H9 (cell line): ENCODE measurements at places on chromosomes 3 and 15.
A peak's percentile ranks its signal among the peaks of the same experiment; 100 is the strongest.

GRCh38 chr3:49649576-49649975, 24.6 kb upstream of the APEH start:
- H3K27me3 ChIP-seq, result no peaks in the 10 kb centered on the region
- no peak for DNase-seq
- H3K4me1 ChIP-seq, result no peaks in the 10 kb centered on the region
- H3K4me3 ChIP-seq, result no peak overlapping the region
- no peaks in the 10 kb centered on the region for H3K36me3 ChIP-seq

GRCh38 chr15:89665449-89666181, 10.3 kb upstream of the KIF7 start:
- no peaks in the 10 kb centered on the region for H3K4me1 ChIP-seq
- peak overlapping the region; percentile 51; the same call in 1 of the 3 replicates for H3K4me3 ChIP-seq
- DNase-seq, result peak; percentile 64
- H3K27me3 ChIP-seq, result no peaks in the 10 kb centered on the region; the same call in 1 of the 2 replicates

DNA sequence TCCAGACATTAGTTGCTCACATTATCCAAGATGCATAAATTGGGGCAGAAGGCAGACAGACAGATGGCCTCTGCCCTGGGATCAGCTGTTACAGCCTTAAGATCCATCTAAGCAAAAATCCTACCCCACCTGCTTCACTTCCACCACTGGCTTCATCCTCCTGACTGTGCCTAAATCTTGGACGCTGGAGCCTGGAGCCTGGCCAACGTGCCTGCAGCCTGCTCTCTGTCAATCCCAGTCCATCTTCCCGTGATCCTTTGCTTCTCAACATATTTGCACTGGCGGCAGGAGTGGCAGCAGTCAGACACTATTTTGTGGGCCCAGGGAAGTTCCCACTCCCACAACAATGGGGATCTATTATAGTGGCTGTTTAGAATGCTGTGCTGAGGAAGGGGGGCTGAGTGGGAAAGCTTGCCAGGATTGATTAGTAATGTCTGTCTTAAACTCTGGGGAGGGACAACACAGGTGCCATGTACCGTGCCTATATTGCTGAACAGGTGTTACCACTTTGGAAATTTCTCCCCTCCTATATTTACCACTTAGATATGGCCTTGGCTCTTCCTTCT, 121.2 kb downstream of the MEGF11 start:
- no peak overlapping the region for H3K4me3 ChIP-seq
- DNase-seq, result no peak
- H3K27ac ChIP-seq, result no peak overlapping the region

- DNase-seq, result no peak
- no peaks in the 10 kb centered on the region for H3K27me3 ChIP-seq
- H3K4me1 ChIP-seq, result no peaks in the 10 kb centered on the region
- no peaks in the 10 kb centered on the region for H3K36me3 ChIP-seq
- H3K4me3 ChIP-seq, result no peak overlapping the region
Measured at GRCh38 chr3:55876560-55876959, 389.5 kb upstream of the WNT5A start.

- no peaks in the 10 kb centered on the region for H3K36me3 ChIP-seq
- no peak overlapping the region for H3K27ac ChIP-seq
- DNase-seq, result no peak
- H3K4me3 ChIP-seq, result no peak overlapping the region
- H3K27me3 ChIP-seq, result no peaks in the 10 kb centered on the region
- no peaks in the 10 kb centered on the region for H3K4me1 ChIP-seq
Measured at GRCh38 chr3:39282057-39282456, 2.2 kb upstream of the CX3CR1 start.

- H3K4me1 ChIP-seq, result no peaks in the 10 kb centered on the region
- H3K36me3 ChIP-seq, result peaks cover 11% of the 10 kb centered on the region
- H3K27ac ChIP-seq, result no peak overlapping the region
- no peak overlapping the region for H3K4me3 ChIP-seq
Measured at GRCh38 chr15:82137261-82137660, 91.4 kb upstream of the MEX3B start.

- no peak overlapping the region for H3K4me3 ChIP-seq
- H3K36me3 ChIP-seq, result peaks cover 2% of the 10 kb centered on the region
- H3K4me1 ChIP-seq, result no peaks in the 10 kb centered on the region
Measured at GRCh38 chr3:86801921-86802320, 189.0 kb downstream of the VGLL3 start.

- H3K4me1 ChIP-seq, result no peaks in the 10 kb centered on the region
- peaks cover 21% of the 10 kb centered on the region for H3K36me3 ChIP-seq
- no peak for DNase-seq
- no peak overlapping the region for H3K4me3 ChIP-seq
- H3K27me3 ChIP-seq, result no peaks in the 10 kb centered on the region
Measured at GRCh38 chr3:149180057-149180573, 41.5 kb downstream of the CP start.

- DNase-seq, result no peak
- H3K27me3 ChIP-seq, result peaks cover 10% of the 10 kb centered on the region; the same call in 1 of the 2 replicates
- no peaks in the 10 kb centered on the region for H3K4me1 ChIP-seq
- no peak overlapping the region for H3K27ac ChIP-seq
Measured at GRCh38 chr3:58638591-58638990, 28.0 kb downstream of the FAM3D start.

GRCh38 chr3:111541911-111542483, at the start of gene CD96:
Gene CD96 (plus strand): TSS chr3:111542197. CDS start chr3:111542249, 52 bp downstream.
- H3K27me3 ChIP-seq, result no peaks in the 10 kb centered on the region
- no peak within 1 kb of the TSS for H3K4me3 ChIP-seq
- DNase-seq, result no peak
- no peak within 1 kb of the TSS for H3K27ac ChIP-seq
- H3K4me1 ChIP-seq, result no peaks in the 10 kb centered on the region; the same call in 1 of the 2 replicates
- H3K36me3 ChIP-seq, result no peaks in the 10 kb centered on the region

DNA sequence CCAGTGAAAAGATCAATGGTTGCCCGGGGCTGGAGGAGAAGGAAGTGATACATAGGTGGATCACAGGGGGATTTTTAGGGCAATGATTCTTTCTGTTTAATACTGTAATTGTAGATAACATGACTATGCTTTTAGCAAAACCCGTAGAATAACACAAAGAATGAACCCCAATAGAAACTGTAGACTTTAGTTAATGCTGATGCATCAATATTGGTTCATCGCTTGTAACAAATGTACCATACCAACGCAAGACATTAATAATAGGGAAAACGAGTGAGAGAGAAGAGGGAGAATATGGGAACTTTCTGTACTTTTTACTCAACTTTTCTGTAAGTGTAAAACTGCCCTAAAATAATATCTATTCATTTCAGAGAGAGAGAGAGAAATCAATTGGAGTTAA, 383.3 kb upstream of the ATP11B start:
- H3K36me3 ChIP-seq, result no peaks in the 10 kb centered on the region
- no peak overlapping the region for H3K27ac ChIP-seq
- no peaks in the 10 kb centered on the region for H3K27me3 ChIP-seq
- DNase-seq, result no peak

DNA sequence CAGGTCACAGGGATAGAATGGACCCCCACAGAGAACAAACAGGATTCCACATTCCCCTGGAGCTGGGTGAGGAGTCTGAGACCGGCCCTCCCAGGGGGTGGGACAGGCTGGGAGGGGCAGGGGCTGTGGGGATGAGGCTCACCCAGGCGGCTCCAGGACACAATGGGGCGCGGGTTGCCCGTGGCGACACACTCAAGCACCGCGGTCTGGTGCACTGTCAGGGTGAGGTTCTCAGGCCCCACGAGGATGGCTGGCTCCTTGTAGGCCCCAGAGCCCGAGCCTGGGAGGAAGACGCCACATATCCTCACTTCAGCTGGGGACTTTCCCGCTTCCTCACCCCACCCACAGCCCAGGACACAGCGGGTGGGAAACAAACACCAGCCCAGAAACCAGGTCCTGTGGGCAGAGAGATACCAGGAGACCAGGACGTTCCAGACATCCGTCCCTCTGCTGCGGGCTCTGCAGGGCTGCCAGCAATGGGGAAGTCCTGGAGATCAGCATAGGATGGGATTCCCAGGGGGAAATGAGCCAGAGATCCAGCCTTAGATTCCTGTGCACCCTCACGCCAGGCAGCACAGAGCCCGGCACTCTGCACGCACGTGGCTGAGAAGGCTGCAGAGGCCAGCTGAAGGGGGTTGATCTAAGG, 30.2 kb downstream of the RNU5B-1 start:
- DNase-seq, result no peak
- peaks cover 18% of the 10 kb centered on the region; the same call in 2 of the 3 replicates for H3K36me3 ChIP-seq
- no peak overlapping the region for H3K27ac ChIP-seq
- H3K27me3 ChIP-seq, result no peaks in the 10 kb centered on the region
- no peak overlapping the region for H3K4me3 ChIP-seq

- DNase-seq, result no peak
- H3K27me3 ChIP-seq, result no peaks in the 10 kb centered on the region
- H3K36me3 ChIP-seq, result no peaks in the 10 kb centered on the region
- no peak overlapping the region for H3K27ac ChIP-seq
- H3K4me3 ChIP-seq, result no peak overlapping the region
- H3K4me1 ChIP-seq, result no peaks in the 10 kb centered on the region
Measured at GRCh38 chr15:89074402-89075012, 13.7 kb upstream of the ABHD2 start.

DNA sequence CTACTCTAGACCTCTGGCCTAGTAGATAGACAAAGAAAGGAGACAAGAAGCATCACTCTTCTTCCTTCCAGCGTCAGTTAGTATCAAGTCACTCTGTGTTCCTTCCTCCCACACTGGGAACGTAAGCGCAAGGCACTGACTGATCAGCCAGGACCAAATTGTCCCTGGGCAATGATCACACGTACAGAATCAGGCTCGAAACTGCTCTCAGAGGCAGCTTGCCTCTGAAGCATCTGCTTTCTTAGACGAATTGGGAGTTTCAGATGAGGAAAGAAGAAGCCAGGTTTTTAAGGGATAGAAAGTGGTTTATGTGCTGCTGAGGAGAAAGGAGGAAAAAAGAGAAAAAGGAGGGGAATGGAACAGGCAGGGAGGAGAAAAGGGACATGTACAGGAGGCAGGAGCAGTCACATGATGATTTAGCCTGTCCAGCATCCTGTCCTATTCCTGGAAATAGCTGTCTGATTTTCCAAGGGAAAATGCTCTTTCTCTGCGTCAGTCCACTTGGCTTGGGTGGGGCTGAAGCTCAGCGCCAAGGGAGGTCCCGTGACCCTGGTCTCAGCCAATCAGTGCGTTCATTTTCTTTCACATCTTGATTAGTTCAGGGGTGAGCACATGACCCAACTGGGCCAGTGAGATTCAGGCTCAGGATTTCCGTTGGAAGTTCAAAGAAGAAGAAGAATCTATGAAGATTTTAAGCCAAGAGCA, 102.0 kb upstream of the PRICKLE2 start:
- H3K4me1 ChIP-seq, result no peaks in the 10 kb centered on the region
- DNase-seq, result no peak
- no peaks in the 10 kb centered on the region; the same call in 1 of the 3 replicates for H3K36me3 ChIP-seq
- no peaks in the 10 kb centered on the region for H3K27me3 ChIP-seq

DNA sequence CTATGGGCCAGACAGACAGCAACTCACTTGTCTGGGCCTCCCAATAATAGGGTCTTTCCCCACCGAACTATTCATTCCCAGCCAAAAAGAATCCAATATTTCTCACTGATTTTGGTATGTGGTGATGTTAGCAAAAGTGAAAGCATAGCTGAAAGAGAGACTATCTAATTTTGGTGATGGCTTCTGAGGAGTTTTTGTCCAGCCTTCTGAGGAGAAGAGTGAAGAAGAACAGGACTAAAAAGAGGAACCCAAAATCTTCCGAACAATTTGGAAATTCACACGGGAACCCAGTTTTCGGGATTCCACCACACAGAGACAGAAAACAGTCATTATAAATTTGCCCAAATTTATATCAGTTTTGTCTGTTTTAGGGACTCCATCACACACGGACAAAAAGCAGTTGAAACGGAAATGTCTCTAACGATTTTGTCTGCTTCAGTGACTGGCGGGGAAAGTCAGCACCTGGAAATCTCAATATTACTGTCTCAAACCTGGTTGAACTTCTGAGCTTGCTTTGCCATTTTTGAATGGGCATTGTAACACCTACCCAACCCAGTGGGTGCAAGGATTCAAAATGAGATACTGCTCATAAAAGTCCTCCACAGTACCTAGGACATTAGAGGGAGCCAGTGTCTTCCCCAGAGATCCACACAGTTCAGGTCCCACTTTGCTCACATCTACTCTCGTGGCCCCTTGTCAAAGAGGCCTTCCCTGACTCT, 9.1 kb downstream of the CD80 start:
- no peak overlapping the region for H3K4me3 ChIP-seq
- DNase-seq, result no peak
- no peaks in the 10 kb centered on the region for H3K36me3 ChIP-seq
- no peaks in the 10 kb centered on the region for H3K4me1 ChIP-seq

DNA sequence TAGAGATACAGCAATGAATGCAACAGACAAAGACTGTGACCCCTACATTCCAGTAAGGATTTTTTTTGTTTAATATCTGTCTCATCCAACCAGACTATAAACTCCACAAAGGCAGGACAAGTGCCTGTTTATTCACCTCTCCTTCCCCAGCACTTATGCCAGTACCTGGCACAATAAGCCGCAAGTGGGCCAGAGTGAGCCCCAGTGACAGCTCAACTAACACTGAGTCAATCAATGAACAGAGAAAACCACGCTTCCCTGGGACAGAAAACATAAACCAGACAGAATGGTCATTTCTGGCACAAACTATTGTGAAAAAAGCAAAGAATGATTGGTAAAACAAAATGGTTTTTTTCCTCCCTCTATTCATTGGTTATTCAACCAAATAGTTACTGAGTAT, 52.2 kb downstream of the RYK start:
- H3K27me3 ChIP-seq, result no peaks in the 10 kb centered on the region
- no peak overlapping the region for H3K4me3 ChIP-seq
- DNase-seq, result no peak
- peaks cover 37% of the 10 kb centered on the region for H3K36me3 ChIP-seq
- no peaks in the 10 kb centered on the region for H3K4me1 ChIP-seq

- no peaks in the 10 kb centered on the region for H3K27me3 ChIP-seq
- peaks cover 2% of the 10 kb centered on the region; the same call in 1 of the 2 replicates for H3K4me1 ChIP-seq
- no peak for DNase-seq
- H3K27ac ChIP-seq, result no peak overlapping the region
- H3K36me3 ChIP-seq, result no peaks in the 10 kb centered on the region
Measured at GRCh38 chr3:105162448-105162847, 204.3 kb upstream of the ALCAM start.

- no peaks in the 10 kb centered on the region for H3K36me3 ChIP-seq
- no peaks in the 10 kb centered on the region for H3K27me3 ChIP-seq
- no peak overlapping the region for H3K27ac ChIP-seq
- no peak for DNase-seq
Measured at GRCh38 chr15:66023311-66023972, 154.2 kb downstream of the RAB11A start.

DNA sequence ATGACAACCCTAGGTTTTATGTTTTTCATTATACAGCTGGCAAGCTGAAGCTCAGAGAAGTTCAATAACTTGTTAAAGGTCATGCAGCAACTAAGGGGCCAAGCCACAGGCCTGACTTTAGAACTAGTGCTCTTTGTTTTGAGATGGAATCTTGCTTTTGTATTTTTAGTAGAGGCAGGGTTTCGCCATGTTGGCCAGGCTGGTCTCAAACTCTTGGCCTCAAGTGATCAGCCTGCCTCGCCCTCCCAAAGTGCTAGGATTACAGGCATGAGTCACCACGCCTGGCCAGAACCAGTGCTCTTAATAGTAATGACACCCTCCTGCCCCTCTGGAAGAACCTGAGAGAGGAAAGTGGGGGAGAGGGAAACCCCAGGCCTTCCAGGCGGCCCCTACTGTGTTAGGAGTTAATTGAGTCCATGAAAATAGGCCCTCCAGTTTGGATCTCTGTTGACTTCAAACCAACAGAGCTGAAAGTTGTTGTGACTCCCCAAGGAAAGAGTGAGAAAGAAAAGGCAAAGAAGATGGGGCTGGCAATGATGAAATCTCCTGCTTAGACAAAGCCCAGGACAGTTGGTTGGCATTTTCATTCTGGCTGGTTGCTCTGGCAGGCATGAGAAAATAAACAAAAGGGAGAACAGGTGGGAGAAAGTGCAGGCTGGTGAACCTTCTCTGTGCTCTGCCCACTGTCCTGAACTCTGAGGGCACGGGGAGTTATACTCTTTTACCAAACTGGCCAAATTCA, 3.6 kb upstream of the PRRT3 start:
- no peaks in the 10 kb centered on the region for H3K36me3 ChIP-seq
- DNase-seq, result peak; percentile 5
- peaks cover 3% of the 10 kb centered on the region; the same call in 1 of the 2 replicates for H3K4me1 ChIP-seq
- H3K27me3 ChIP-seq, result no peaks in the 10 kb centered on the region; the same call in 1 of the 2 replicates
- H3K27ac ChIP-seq, result no peak overlapping the region
